Keratinocyte (primary cell): ENCODE measurements at places on chromosomes 6 and 20.

GRCh38 chr6:168601546-168601945, 160.6 kb downstream of the SMOC2 start:
- DNase-seq: no peak

DNA sequence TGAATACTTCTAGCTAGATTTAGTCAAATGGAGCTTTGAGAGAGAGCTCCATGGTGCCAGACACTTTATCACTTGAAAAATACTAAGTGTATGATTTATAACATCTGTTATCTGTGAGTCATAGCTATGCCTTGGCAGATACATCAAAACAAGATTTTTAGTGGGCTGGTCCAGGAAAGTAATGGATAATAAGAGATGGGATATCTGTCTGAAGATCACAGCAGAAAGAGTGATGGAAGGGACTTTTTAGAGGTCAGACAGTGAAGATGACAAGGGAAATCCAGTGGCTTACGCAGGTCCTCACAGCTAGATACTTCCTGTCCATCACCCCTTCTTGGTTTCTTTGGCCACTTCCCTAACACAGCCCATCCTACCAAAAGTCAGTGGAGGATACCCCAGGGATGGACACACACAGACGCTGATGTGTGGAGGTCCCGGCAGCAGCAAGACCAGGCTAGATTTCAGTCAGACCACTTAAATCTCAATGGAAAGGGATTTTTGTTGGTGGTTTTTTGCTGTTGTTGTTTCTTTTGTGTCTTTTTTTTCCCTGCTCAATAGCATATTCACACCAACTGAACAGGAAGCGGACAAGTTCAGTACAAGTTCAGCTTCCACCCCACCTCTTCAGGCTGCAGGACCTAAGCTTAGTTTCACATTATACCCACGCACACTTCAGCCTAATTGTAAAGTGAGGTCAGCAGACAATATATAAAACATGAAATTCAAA, 209.3 kb downstream of the ALDH8A1 start:
- no peak for DNase-seq

DNA sequence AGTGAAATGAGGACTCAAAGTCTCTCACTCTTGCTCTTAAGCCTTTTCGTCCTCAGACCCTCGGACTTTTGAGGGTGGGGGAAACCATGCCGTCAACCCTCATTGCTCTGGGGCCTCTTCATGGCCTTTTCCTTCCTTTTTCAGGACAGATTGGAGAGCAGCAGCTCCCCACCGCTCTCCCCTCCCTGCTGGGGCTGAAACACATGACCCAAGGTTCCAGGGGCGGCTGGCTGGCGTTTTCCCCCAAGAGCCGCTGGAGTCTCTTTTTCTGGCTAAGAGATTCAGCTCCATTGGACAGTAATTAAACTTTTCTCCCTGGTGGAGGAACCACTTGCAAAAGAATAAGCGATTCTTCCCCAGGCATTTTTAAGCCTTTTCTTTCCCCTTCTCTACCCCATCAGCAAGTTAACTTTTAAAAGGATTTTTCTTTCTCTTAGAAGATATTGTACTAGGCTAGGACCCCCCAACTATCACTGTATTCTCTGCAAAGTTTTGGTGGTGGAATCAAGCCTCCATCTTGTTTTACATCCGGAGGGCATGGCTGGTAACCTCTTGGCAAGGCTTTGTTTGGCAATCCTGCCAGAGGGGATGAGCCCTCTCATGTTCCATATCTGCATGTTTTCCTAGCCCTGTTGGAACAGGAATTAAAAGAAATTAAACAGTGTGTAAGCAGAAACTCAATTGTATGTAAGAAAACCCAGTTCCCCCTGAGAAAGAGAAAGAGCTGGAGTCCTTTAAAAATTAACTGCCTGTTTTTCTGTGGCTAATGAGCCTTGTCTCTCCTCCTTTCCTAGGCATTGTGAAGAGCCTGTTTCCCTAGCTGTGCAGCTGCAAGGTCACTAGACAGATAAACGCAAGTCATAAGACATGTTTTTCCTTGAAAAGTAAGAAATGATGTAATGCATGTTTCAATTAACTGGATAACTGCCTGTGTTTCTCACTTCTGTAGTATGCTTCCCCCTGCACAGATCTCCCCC, 100.8 kb upstream of the GPR6 start:
- no peak for DNase-seq

GRCh38 chr6:106097411-106098231, 11.5 kb downstream of the PRDM1 start:
- no peak for DNase-seq

- DNase-seq: no peak
Measured at GRCh38 chr6:136426627-136427377, 123.4 kb downstream of the MAP7 start.

- no peak for DNase-seq
Measured at GRCh38 chr20:15240801-15241200, 903.4 kb upstream of the FLRT3 start.
